Left renal cortex interstitium (tissue), 4 donors: ENCODE measurements at places on chromosomes 2 and 18.

GRCh38 chr2:79453918-79454317 lies 58.9 kb upstream of the CTNNA2 start:
- no peak for DNase-seq

GRCh38 chr18:55878224-55878623 lies 290.2 kb upstream of the TCF4 start:
- DNase-seq, result no peak

DNA sequence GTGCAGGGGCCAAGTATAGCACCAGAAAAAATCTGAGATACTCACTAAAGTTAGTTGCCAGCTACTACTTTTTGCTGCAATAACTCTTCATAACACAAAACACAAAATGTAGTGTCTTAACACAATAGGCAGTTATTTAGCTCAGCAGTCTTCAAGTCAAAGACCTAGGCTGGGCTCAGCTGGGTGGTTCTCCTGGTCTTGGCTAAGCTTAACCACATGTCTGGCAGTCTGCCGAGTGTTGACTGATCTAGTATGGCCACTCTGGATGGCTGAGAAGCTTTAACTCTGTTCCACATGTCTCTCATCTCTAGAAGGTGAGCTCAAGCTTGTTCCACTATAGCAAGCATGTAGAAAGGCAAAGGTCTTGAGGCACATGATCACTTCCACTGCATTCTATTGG lies 451.6 kb downstream of the SOX11 start:
- DNase-seq, result no peak

- no peak for DNase-seq
Observed at GRCh38 chr2:120612931-120613330, 122.7 kb upstream of the GLI2 start.

GRCh38 chr2:15223887-15224286 lies 337.2 kb downstream of the NBAS start:
- no peak for DNase-seq

GRCh38 chr18:43141208-43141607 lies 25.7 kb upstream of the RIT2 start:
- DNase-seq, result no peak

GRCh38 chr18:33700513-33700976 lies 122.5 kb downstream of the ASXL3 start:
- no peak for DNase-seq

DNA sequence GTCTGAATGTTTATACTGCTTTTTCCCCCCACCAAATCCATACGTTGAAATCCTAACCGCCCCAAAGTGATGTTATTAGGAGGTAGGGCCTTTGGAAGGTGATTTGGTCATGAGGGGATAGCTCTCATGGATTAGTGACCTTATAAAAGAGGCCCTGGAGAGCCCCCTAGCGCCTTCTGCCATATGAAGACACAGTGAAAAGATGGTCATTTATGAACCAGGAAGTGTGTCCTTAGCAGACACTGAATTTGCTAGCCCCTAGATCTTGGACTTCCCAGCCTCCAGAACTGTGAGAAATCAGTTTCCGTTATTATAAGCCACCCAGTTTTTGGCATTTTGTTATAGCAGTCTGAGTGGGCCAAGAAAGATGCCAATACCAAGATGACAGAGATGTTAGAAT lies 7.2 kb upstream of the TSN start:
- no peak for DNase-seq
